ENCODE measurements at places on chromosomes 12 and 14.

- no peak for DNase-seq
- H3K27ac ChIP-seq: no peak overlapping the region
- H3K36me3 ChIP-seq: peaks cover 13% of the 10 kb centered on the region
- no peak overlapping the region for H3K4me3 ChIP-seq
- H3K4me1 ChIP-seq: peaks cover 8% of the 10 kb centered on the region
These were observed 148.9 kb downstream of the PPM1H start for GRCh38 chr12:62785941-62786559.

DNA sequence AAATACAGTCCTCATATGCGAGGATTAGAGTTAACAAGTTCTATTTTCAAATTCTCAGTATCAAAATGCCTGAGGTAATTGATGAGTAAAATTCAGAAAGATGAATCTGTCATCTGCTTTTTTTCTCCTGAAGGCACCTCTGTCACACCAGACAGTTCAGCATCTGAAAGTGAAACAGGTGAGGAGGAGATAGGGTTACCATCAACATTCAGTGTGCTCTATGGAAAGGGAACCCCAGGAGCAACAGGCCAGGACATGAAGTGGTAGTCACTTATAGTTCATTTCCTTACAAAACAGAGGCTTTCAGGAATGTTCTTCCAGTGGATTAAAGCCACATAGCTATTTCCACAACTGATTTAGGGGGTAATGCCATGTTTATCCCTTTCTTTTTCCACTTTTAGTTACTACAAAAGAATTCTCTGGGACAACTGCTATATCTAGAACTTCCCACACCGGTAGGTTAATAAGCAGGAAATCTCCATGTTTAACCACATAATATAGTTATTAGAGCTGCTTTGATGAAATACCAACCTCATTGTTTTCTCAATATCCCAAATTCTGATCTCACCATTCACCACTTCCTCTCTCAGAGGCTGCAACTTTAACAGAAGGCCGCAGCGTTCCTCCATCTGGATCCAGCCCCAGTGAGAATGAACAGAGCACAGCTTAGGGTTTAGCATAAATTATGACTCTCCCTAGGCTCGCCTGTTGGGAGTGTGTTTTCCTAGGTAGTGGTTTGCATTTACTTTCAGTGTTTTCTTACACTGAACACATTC, 177.0 kb upstream of the CNTN1 start:
- no peaks in the 10 kb centered on the region for H3K4me1 ChIP-seq
- no peak overlapping the region for H3K4me3 ChIP-seq
- DNase-seq: no peak
- H3K27ac ChIP-seq: no peak overlapping the region
- no peaks in the 10 kb centered on the region for H3K27me3 ChIP-seq

DNA sequence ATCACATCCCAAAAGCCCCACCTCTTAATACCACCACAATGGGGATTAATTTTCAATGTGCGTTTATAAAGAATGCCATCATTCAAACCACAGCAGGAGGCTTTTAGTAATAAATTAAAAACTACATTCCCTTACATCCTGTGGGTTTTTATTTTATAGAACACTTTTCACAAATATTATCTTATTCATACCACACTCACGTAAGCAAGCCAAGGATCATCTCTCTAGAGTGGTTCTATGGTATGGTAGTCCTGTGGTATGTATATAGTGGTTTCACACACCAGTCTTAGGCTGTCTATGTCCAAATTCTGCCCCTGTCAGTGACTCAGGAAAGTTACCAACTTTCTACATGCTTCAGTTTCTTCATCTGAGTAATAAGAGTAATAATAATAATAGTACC, 100.2 kb downstream of the GALC start:
- H3K4me3 ChIP-seq: no peak overlapping the region
- no peaks in the 10 kb centered on the region for H3K36me3 ChIP-seq
- no peaks in the 10 kb centered on the region for H3K4me1 ChIP-seq
- H3K27me3 ChIP-seq: no peaks in the 10 kb centered on the region

DNA sequence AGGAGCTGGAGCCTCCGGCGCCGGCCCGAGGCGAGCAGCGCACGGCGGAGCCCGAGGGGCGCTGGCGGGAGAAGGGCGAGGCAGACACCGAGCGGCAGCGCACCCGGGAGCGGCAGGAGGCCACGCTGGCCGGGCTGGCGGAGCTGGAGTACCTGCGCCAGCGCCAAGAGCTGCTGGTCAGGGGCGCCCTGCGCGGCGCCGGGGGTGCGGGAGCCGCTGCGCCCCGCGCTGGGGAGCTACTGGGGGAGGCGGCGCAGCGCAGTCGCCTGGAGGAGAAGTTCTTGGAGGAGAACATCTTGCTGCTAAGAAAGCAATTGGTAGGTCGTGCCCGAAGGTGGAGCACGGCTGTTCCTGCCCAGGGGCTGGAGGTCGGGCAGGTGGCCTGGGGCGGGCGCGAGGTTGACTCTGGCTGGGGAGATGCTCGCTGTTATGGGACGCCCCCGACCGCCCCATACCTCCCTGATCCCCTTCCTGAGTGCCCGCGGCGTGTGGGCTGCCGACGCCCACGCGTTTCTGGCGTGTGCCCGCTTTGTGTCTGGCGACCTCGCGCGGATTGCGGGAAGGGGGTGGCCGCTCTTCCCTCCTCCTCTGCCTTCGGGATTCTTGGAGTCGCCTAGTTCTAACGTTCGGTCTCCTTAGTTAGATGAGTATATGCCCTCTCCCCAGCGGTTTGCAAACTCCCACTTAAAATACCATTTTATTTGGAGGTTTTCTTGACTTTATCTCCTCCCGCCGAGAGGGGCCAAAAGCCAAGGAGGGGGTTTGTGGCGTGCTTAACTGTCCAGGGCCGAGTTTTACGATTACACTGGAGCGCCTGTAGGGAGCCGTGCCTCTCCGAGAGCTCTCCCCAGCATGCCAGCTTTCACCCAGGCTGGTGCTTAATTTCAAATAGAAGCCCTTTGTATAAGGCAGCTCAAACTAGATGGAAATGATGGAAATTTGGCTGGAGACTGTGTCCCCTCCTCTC, 752 bp downstream of the DACT1 start:
- H3K27ac ChIP-seq: no peak overlapping the region
- H3K4me1 ChIP-seq: peaks cover 9% of the 10 kb centered on the region
- H3K4me3 ChIP-seq: peak overlapping the region; percentile 46
- H3K27me3 ChIP-seq: peaks cover 51% of the 10 kb centered on the region

- no peaks in the 10 kb centered on the region for H3K4me1 ChIP-seq
- H3K36me3 ChIP-seq: no peaks in the 10 kb centered on the region
- H3K27me3 ChIP-seq: no peaks in the 10 kb centered on the region
- no peak overlapping the region for H3K4me3 ChIP-seq
These were observed 183.1 kb downstream of the TMEM121 start for GRCh38 chr14:105709281-105710118.

- peaks cover 27% of the 10 kb centered on the region for H3K4me1 ChIP-seq
- H3K36me3 ChIP-seq: no peaks in the 10 kb centered on the region
- peak overlapping the region; percentile 36 for H3K27ac ChIP-seq
- H3K4me3 ChIP-seq: peak overlapping the region; percentile 69
- DNase-seq: peak; percentile 54
These were observed 795 bp downstream of the SMAGP start for GRCh38 chr12:51269174-51270066.

GRCh38 chr12:31362759-31363415, 36.9 kb upstream of the SINHCAF start:
- DNase-seq: peak; percentile 35
- H3K27ac ChIP-seq: peak overlapping the region; percentile 84
- no peaks in the 10 kb centered on the region for H3K36me3 ChIP-seq
- H3K4me1 ChIP-seq: peaks cover 27% of the 10 kb centered on the region

- no peak overlapping the region for H3K4me3 ChIP-seq
- H3K27me3 ChIP-seq: no peaks in the 10 kb centered on the region
- DNase-seq: no peak
These were observed 90.8 kb downstream of the LGMN start for GRCh38 chr14:92657457-92658142.

GRCh38 chr12:59620326-59620725, 24.5 kb downstream of the SLC16A7 start:
- H3K27ac ChIP-seq: no peak overlapping the region
- no peaks in the 10 kb centered on the region for H3K27me3 ChIP-seq
- DNase-seq: no peak
- no peaks in the 10 kb centered on the region for H3K4me1 ChIP-seq

DNA sequence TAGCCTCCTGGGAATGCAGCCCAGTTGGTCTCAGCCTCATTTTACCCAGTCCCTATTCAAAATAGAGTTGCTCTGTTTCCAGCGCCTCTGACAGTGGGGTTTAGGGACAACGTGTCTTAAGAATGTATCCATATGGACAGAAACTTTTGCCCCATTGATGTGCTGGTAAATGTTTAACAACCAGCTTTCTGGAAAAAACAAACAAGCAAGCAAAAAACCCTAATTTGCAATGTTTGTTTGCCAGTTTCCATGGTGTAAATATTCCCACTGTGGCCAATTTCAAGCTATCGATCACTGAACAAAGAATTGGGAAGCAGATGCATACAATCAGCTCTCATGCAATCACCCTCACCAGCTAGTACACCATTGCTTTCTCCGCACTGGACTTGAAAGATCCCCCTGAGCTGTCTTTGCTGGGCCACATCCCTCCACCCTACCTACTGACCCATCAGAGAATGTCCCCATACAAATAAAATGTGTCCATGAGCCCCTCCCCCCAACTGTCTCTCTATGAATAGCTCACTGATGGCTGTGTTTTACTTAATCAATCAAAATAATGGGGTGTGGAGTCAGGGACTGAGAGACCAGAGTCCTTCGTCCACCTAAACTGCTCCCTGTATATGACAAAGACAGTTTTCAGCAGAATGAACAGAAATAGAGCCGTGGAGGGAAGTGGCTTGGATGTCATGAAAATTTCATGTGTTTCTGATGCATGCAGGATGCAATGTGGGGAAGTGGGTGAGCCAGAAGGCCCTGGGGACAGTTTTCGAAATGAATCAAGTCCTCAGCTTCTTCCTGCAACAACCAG, 40.8 kb downstream of the CCDC60 start:
- DNase-seq: no peak
- H3K36me3 ChIP-seq: no peaks in the 10 kb centered on the region
- no peak overlapping the region for H3K4me3 ChIP-seq

- H3K36me3 ChIP-seq: no peaks in the 10 kb centered on the region
- no peak for DNase-seq
- H3K27me3 ChIP-seq: no peaks in the 10 kb centered on the region
- no peak overlapping the region for H3K27ac ChIP-seq
- H3K4me3 ChIP-seq: no peak overlapping the region
These were observed 502.5 kb downstream of the VRK1 start for GRCh38 chr14:97299661-97300060.

- H3K27me3 ChIP-seq: no peaks in the 10 kb centered on the region
- H3K27ac ChIP-seq: no peak overlapping the region
- H3K4me1 ChIP-seq: no peaks in the 10 kb centered on the region
- no peak for DNase-seq
- H3K4me3 ChIP-seq: no peak overlapping the region
These were observed 40.1 kb upstream of the EPS8 start for GRCh38 chr12:15829255-15829654.

DNA sequence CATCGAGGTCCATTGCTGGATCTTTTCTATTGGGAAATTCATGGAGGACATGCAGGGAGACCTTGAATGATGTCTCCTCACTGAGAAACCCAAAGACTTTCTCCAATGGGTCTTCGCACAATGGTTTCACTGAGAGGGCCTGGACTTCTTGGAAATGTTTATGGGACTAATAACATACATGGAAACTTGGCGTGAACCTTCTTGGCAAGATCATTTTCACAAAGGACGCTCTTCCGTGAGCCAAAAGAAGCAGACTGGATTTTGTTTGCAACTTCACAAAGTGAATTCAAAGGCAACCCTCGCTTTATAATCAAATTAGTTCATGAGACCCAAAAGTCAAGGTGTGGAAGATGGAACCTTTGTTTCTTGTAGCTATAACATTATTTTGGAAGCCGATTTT, 154.4 kb downstream of the TMEM132C start:
- H3K36me3 ChIP-seq: no peaks in the 10 kb centered on the region
- H3K27ac ChIP-seq: no peak overlapping the region
- H3K4me3 ChIP-seq: no peak overlapping the region
- no peak for DNase-seq

DNA sequence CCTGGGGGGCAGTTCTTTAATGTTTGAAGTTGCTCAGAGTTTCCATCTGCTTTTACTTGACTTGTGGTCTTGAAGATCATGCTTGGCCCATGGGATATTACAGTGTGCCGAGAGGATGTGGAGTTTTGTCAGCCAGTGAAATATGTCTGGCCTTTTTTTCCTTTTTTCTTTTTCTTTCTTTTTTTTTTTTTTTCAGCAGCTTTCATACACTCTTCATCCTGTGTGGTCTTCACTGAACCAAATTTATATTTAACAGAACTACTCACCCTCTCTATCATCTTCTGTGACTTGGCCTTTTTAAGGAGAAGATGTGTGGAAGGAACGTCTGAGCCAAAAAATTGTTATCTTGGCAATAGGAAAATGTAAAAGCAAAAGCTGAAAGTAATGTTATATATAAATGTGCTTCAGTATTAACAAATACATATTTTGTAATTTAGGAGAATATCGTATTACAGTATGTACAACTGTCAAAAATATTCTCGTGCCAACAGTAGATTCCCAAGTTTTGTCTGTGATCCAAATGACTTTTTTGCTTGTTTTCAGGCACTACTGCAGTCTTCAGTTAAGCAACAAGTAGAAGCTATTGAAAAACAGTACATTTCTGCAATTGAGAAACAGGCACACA, 200.6 kb downstream of the CCDC91 start:
- no peaks in the 10 kb centered on the region for H3K27me3 ChIP-seq
- no peaks in the 10 kb centered on the region for H3K4me1 ChIP-seq
- no peak overlapping the region for H3K27ac ChIP-seq
- no peak for DNase-seq
- no peak overlapping the region for H3K4me3 ChIP-seq
- H3K36me3 ChIP-seq: no peaks in the 10 kb centered on the region

DNA sequence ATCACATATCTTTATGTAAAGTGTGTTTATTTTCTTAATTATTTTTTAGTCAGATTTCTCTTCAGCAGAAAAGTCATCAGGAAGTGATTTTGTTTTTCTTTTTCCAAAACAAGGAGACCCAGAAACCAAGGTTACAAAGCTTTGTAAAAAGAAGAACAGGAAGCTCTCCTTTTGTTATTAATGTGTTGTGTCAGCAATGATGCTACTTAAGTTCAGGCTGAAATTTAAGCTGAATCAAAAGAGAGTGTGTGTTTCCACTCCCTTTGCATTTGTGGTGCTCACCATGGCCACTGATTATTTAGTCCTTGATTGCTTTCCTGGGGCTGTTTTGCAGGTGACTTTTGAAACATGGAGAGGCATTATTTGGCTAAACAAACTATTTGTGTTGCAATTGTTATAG, 155.3 kb upstream of the ATP2B1 start:
- no peak for DNase-seq
- H3K36me3 ChIP-seq: no peaks in the 10 kb centered on the region
- no peaks in the 10 kb centered on the region for H3K27me3 ChIP-seq
- H3K4me3 ChIP-seq: no peak overlapping the region
- H3K27ac ChIP-seq: no peak overlapping the region

- no peaks in the 10 kb centered on the region for H3K4me1 ChIP-seq
- no peak overlapping the region for H3K27ac ChIP-seq
- H3K27me3 ChIP-seq: no peaks in the 10 kb centered on the region
- no peak for DNase-seq
These were observed 703.7 kb upstream of the MGAT4C start for GRCh38 chr12:86959766-86960458.

Data from HepG2 (cell line).